Bronchial epithelial cell (primary cell): ENCODE measurements at places on chromosomes 4 and X. TPM values are rescaled to one million over a fixed set of nuclear protein-coding genes. Genes with fewer than 3 reads are reported as not detected.

Gene MID1
- 3.2 and 3.4 TPM in 2 replicates for total RNA-seq

Gene PAGE5
- not detected in 2 replicates for total RNA-seq

Gene FAM114A1
- total RNA-seq: 40.2 and 44.2 TPM in 2 replicates

Gene RENBP
- 5.5 and 10.3 TPM in 2 replicates for total RNA-seq

Gene EDNRA
- 3.7 and 8.1 TPM in 2 replicates for total RNA-seq

Gene HTATSF1
- 38.4 and 43.7 TPM in 2 replicates for total RNA-seq

DNA sequence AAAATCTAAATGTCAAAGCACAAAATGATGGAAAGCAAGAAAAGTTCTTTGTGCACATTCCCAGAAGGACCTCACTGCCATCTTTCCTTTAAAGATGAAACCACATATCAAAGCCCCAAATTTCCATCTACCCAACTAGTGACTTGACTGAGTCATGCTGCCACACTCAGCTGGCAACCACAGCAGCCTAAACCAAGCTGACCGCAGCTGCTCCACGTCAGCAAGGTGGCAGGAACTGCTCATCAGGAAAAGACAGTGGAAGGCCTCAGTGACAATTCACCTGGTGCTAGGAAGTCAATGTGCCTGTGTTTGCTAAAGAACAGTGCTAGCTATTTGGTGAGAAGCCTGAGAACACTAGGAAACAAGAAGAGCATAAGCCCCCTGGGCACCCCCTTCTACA, 26.1 kb downstream of the ACOX3 start:
- no peak for DNase-seq

- DNase-seq: no peak
These were observed 152.2 kb downstream of the REPS2 start for GRCh38 chrX:17098516-17099247.

- DNase-seq: no peak
These were observed 179.6 kb downstream of the SHROOM3 start for GRCh38 chr4:76614589-76614988.

GRCh38 chrX:55169782-55170181, 50.4 kb upstream of the PAGE5 start:
- DNase-seq: no peak

- DNase-seq: no peak
These were observed 2.1 kb downstream of the NSD2 start for GRCh38 chr4:1873291-1873690.

GRCh38 chr4:170242471-170242870, 152.7 kb upstream of the AADAT start:
- peak; percentile 96 for DNase-seq

DNA sequence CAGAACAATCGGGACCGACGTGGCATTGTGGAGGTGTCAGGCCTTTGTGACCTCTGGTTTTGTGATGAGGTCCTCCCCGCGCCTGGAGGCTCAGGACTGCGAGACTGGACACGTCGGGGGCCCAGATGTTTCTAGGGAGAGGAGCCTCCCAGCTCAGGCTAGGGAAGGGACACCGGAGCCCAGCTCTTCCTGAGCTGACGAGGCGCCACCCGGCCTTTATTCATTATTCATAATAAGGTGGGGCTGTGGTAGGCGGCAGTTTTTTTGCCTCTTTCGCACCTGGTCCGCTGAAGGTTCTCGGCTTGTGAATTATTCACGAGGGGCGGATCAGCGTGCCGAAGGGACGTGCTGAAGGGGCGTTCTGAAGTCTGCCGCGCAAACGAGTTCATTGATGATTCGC, 2.3 kb upstream of the UBA1 start:
- DNase-seq: peak; percentile 63

GRCh38 chrX:50691820-50692219, 122.2 kb downstream of the SHROOM4 start:
- peak; percentile 35 for DNase-seq

GRCh38 chr4:124090021-124090420, 622.5 kb downstream of the ANKRD50 start:
- DNase-seq: no peak

- DNase-seq: no peak
These were observed 3.8 kb upstream of the GPR174 start for GRCh38 chrX:79140731-79141130.

GRCh38 chr4:74671080-74671698, 123.1 kb downstream of the BTC start:
- DNase-seq: peak; percentile 74

GRCh38 chr4:34721835-34722234, 1522.5 kb downstream of the ARAP2 start:
- DNase-seq: no peak
